ENCODE measurements at places on chromosomes 11 and 22.

DNA sequence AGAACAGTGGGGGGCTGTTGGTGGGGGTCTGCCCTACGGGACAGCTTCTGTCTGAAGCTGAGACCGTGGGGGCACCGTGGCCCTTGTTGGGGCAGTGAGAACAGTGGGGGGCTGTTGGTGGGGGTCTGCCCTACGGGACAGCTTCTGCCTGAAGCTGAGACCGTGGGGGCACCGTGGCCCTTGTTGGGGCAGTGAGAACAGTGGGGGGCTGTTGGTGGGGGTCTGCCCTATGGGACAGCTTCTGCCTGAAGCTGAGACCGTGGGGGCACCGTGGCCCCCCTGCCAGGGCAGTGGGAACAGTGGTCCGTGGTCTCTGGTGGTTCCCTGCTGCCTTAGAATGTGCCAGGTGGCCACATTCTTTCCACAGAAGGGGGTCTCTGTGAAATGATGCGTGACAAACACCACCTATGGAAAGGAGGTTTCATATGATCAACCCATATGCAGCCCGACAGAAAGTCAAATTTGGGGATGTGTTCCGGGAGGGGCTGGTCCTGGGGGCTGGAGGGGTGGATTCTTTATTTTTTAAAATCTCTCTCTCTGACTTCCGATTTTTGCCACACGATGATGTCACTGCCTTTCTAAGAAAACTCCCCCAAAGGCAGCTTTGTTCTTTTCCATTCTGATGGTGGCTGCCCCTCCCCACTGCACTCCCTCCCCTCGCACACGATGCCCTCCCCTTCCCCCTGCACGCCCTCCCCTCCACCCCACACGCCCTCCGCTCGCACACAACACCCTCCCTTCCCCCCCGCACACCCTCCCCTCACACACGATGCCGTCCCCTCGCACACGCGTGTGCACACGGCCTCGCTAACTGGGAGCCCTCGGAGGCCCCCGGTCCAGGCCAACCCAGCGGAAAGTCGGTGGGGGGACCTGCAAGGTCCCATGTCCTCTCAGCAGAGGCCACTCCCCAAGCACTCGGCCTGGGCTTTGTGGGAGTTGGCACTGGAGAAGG, 1186.5 kb downstream of the BRD1 start:
- no peak for DNase-seq

- no peak for DNase-seq
These were observed 7.7 kb upstream of the APLP2 start for GRCh38 chr11:130062026-130062425.

GRCh38 chr22:44611880-44612496, 90.0 kb upstream of the PRR5 start:
- no peak for DNase-seq

- no peak for DNase-seq
These were observed 20.3 kb downstream of the TEF start for GRCh38 chr22:41401781-41402648.

GRCh38 chr22:37431366-37431765, 4.1 kb upstream of the ELFN2 start:
- peak; percentile 73 for DNase-seq

DNA sequence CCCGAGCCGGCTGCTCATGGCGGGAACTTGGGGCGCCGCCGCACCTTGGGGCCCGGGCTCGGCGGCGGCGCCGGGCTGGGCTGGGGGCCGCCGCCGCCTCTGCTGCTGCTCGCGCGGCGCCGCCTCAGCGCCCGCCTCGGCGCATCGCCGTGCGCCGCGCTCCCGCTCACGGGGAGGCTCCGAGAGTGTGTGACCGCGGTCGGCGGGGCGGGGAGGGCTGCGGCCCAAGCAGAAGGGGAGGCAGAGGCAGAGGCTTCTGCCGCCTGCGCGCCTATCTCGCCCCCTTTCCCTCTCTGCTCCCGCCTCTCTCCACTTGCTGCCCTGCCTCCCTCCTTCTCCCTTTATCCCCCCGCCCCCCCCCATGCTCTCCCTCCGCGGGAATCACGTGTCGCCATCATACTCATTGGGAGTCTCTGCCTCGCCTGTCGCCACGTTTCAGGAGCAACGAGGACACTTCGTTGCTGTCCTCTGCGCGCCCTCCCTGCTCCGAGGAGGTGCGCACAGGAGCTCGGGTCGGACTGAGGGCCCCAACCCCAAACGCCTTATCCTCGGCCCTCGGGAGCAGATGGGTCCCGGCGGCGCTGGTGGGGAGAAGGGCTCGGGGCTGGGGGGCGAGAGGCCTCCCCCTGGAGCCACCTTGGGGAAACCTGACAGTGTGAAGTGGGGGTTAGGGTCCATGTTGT, at the start of gene GUCY1A2:
GUCY1A2 (minus strand) TSS at position 258 of the 683 bp plus-strand sequence. CDS start 421 bp downstream, outside the sequence.
- peak; percentile 62 for DNase-seq

DNA sequence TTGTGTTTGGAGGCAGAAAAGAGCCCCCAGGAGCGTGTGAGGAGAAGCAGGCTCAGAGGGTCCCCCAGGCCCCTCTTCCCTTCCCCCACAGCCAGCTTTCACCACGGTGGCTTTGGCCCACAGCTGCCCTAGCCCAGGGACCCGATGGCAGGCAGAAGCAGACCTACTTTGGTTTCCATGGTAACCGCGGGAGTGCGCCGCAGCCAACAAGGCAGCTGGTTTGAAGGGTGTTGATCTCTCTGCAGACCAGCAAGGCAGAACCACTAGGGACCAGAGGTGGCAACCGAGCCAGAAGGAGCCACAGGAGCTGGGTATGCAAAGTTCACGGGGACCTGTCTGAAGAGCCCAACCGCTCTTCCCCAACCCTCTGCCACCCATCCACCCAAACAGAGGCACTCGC, 69.4 kb downstream of the BUD13 start:
- no peak for DNase-seq

DNA sequence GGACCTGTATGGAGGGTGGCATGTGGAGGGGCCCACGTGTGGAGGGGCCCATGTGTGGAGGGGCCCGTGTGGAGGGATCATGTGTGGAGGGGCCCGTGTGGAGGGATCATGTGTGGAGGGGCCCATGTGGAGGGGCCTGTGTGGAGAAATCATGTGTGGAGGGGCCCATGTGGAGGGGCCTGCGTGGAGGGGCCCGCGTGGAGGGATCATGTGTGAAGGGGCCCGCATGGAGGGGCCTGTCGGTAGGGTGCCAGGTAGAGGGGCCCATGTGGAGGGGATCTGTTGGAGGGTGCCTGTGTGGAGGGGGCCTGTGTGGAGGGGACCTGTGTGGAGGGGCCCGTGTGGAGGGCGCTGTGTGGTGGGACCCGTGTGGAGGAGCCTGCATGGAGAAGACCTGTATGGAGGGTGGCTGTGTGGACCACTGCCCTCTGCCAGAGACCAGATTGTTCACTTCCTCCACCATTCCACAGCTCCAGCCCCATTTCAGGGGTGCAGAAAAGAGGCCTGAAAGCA, 47.0 kb downstream of the IGLL5 start:
- no peak for DNase-seq

DNA sequence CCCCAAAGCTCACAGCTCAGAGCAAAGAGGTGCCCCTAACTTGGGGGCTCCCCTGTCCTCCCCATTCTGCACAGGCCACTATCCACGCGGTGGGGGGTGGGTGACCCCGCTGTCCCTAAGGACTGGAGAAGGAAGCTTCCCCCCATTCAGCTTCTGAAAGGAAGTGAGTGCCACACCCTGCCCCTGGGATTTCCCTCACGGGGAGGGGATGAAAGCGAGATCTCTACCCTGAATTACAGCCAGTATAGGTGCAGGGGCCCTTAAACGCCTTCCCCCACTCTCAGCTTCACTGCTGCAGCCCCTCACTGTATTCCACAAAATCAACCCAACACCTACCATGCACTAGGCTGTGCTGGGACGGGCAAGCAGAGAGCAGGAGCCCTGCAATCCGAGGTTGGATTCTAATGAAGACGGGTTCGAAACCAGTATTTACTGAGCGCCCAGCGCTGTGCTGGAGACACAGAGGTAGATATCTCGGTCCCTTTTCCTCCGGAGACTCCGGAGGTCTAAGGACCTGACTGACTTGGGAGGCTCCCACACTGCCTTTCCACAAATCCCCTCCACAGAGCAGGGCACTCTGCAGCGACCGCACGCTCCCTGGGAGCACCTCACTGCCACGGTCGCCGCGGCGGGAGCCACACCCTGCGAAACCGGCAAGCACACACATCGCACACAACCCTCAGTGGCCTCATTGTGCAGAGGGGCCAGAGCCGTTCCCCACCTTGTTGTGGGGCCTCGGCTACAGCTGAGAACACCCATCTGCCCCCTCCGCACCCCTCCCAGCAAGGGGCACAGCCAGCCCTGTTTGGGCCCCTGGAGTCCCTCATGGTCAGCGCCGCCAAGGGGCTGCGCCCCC, 1.8 kb downstream of the AHNAK start:
- DNase-seq = no peak

GRCh38 chr11:75271730-75272129, 31.2 kb downstream of the TPBGL start:
- no peak for DNase-seq

DNA sequence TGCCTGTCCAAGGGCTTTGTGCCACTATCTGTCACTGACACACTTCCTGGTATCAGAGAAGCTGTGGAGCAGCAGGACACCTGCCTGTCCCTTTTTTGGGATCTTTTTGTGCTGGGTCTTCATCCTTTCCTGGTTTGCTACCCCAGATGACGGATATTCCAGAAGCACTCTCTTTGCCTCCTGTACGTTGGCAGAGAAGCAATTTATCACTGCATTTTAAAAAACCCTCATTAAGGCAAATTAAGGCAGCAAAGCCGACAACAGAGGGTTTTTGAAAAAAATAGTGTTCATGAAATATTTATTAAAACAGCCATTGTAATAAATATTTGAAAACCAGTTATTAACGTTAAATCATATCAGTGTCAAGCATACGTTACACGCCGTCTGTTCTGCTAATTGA, 209.6 kb upstream of the NTM start:
- DNase-seq = no peak

DNA sequence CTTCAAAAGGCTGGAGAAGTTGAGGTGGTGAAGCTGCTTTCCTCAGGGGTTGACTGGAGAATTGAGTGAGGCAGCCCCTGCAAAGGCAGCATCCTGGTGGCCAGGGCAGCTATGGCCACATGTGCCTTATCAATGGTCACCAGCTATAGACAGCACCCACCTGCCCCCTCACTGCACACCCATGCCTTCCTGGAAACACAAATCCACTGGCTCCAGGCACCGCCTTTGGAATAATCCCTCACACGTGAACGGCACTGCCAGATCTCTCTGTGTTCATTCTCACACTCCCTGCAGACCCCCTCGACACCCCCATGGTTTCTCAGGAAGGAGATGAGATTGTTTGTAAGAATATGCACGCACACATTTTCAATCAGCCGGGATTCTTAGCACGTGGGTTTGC, 1297.8 kb downstream of the TBC1D22A start:
- no peak for DNase-seq

- no peak for DNase-seq
These were observed 3.6 kb downstream of the SHANK3 start for GRCh38 chr22:50676180-50676636.

DNA sequence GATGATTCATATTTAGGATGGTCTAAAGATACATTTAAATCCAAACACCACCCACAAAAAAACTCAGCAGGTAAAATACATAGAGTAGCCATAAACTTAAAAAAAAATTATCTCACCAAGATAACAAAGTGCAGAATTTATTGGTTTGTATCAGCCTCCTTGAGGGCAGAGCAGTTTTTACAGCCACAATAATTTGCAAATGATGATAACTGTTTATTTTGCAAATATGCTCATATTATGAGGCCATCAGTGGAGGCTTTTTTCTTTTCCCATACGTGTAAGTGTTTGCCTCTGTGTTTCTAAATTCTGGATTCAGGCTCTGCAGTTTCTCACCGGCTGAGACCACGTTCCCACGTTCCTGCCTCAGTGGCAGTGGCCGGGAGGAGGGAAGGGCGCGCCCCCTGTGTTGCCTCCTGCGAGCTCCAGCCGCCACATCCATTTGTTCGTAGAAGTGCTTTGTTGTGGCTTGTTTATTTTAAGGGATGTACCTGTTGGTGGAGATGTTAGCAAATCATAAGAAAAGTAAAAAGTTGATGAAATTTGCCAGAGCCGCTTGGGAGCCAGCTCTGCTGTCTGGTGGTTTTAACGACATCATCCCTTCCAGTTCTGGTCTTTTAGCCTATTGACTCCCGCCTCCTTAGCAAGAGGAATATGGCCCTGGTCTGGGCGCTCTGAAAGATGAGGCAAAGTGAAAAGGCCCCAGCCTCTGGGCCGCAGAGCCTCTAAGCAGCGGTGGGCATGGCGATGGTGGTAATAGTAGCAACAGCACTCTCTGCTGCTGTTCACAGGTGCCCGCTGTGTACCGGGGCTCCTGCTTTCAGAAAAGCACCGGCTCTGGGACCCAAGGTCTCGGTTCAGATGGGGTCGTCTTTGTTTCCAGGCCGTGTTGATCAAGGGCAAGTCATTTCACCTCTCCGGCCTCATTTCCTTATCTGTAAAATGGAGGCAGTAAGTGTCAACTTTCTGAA, 66.7 kb upstream of the PPARA start:
- no peak for DNase-seq

DNA sequence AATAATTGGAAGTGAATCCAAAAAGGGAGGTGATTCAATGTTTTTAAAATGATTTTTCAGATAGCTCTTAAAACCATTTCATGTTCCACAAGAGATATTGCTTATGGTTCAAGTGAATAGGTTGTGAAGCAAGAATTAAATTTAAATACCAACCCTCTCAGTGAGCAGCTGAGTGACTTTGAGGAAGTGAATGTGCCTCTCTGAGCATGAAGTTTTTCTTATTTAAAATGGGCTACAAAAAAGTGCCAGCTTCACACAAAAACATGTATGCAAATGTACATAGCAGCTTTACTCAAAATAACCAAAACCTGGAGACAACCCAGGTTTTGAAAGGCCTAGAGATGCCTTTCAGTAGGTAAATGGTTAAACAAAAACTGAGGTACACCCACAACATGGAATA, 35.5 kb upstream of the GAB4 start:
- no peak for DNase-seq

DNA sequence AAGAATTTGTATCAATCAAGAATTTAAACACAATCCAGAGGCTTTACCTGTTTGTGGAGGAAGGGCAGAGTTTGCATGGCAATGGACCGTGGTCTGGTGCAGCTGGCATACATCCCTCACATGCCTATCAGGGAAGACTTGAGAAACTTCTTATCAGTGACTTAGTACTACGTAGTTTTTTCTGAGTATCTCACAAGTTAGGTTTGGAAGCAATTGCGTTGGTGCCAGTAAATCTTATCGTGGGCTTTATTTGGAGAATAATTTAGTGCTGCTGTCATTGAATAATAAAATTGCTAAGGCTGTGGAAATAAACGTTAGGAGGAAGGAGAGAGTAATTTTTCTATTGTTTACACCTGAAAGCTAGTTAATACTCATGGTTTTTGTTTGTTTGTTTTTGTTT, 72.3 kb downstream of the PRMT3 start:
- DNase-seq = no peak

DNA sequence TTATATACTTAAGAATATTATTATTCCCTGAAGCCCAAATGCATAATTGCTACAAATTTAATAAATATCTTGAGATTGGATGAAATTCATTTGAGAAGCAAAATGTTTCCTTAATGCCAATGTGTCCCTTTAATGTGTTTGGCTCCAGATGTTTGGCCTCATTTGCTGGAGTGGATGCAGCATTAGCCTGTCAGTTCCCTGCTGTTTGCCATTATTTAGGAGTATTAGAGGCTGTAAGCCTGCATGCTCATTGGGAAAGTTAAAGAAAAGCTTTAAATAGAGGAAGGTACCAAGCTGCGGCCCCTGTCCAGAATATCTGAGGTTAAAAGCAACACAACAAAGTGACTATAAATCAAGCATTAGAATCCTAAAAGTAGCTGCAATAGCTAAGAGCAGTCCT, 54.8 kb upstream of the PITPNB start:
- DNase-seq = no peak

- no peak for DNase-seq
These were observed 26.7 kb upstream of the ETS1 start for GRCh38 chr11:128614026-128614425.
